ENCODE measurements at places on chromosomes 2 and 18.

DNA sequence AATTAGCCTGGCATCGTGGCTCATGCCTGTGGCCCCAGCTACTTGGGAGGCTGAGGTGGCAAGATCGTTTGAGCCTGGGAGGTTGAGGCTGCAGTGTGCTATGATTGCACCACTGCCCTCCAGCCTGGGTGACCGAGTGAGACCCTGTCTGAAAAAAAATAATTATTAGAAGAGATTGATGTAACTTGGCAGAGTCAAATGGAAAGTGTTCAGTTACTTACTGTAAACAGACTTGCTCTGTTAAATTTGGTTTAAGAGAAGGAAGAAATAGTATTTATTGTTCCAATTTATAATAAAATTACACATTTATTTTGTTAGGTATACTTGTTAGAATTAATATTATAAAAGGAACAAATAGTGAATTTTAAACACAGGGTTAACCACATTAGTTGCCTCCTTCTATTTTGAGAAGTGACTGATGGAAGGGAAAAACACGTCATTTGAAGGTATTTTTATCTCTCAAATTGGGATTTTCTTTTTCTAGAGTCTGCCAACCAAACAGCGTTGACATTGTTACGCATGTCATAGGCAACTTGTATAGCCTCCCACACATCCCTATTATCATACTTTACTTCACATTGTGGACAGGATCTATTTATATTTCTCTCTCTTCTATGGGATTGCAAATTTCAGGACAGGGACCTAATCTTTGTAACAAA, 118.8 kb upstream of the B3GNT2 start:
- no peak for DNase-seq

DNA sequence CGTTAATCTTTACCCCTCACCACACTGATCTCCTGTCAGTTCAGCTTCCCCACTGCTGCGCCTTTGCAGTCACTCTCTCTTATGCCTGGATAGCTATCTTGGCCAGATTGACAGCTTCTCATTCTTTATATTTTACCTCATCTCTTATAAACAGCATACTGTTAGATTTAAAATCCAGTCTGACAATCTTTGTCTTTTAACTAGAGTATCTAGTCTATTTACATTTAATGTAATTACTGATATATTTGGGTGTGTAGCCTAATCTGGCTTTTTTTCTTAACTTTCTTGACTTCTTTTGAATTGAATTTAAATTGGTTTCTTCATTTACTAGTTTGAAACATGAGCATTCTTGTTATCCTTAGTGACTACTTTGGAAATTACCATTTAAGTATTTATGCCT, 225.1 kb downstream of the PRKCE start:
- no peak for DNase-seq

DNA sequence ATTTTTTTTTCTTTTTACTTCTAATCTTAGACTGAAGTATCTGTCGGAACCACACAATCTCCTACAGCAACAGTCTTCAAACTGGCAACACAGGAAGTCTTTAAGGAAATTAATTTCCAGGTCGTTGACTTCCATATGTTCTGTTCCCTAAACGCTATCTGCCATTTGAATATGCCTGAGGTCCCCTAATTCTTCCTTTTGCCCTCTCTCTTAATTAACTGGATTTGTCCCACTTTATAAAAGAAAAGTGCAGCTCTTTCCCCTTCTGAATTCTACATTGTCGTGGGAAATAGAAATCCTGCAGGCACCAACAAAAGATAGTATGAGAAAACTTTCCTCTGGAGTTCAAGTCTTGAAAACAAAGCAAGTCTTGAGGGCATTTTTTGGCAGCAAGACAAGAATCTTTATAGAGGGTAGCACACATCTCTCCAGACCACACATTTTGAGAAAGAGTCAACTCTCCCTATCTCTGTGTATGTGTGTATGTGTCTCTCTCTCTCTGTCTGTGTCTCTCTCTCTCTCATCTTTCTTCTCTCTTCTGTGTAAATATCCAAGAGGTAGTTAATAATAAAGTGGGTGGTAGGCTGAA, 879.8 kb downstream of the SOCS6 start:
- no peak for DNase-seq

- no peak for DNase-seq
These were observed 767.8 kb upstream of the ZEB2 start for GRCh38 chr2:145287736-145288135.

DNA sequence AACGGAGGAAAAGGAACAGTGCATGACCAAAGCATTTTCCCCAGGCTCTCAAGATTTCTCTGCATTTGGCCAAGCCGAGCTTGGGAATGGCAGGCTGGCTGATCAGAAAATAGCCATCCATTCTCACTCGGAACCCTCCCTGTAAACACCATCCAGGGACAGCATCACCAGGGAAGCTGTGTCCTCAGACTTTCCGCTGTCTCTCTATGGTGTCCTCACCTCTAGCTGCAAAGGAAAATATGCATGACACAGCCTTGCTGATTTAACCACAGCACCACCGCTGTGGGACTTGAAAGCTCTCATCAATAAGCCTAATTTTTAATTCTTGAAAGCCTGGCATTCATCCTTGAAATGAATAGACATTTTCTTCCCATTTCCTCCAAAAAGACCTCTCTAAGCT, 311.7 kb downstream of the EIPR1 start:
- no peak for DNase-seq

DNA sequence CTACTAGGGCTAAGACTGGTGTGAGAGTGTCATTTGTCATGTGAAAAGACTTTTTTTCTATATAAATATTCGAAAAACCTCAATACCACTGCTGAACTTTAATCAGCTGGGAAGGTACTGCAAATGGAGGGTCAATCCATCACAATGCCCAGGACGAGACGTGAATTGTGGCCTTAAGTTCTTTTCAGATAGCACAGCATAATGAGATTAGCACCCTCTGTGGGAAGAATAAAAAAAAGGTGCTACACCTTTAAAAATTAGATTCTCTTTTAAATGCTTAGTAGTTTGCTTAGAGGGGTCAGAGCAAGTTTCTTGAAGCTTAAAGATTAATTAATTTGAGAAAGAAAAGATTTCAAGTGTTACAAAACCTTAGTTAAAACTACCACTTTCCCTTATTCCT, 5.6 kb downstream of the LRRTM1 start:
- no peak for DNase-seq

GRCh38 chr2:10452312-10452711, 4.2 kb upstream of the ODC1 start:
- no peak for DNase-seq

DNA sequence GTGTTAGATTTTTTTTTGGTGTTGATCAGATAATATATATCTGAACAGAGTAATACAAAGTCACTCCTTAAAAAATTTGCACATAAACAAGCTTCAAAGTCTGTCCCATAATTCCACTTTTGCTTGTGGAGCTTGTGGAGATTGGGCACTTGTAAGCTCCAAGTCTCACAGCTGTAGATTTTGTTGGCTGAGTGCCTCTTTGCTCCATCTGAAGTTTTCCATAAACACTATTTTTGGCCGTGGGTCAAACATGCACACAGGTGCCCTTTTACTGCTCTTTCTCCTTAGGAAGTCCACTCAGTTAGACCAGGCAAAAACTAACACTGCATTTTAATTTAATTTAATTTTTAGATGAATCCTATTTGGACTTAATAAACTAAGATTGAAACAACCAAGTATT, 3.6 kb upstream of the KCNJ13 start:
- no peak for DNase-seq

DNA sequence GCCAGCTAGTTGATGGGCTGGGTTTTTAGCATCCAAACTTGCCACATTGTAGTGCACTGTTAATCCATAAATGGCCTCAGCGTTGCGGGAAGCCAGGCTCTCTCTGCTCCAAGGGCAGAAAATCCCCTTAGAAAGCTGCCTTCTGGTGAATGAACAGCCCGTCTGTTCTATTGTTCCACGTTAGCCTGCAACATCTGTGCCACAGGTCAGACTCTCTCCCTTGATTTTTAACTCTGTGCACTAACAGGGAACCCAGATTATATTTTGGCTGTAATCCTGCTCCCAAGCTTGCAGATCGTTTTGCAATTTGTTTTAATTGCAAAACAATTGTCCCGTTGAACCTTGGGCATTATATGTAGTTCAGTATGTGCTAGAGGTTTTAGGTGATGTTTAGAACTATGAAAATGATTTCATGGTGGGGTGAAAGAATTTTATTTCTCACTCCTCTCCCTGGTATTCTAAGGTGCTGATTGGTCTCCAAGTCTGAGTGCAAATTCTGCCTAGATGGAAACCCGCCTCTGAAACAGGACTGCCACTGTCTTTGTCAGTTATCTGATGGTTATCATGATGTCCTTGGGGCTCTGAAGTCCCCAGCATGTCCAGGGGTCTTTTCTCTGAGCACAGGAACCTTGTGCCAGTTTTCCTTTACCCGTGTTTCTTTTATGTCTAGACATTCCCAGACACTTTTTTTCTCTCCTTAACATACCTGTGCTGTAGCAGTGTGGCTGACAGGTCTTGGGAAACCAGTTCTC, 106.6 kb downstream of the MAP4K4 start:
- no peak for DNase-seq

- DNase-seq: no peak
These were observed 288.5 kb upstream of the SLC39A10 start for GRCh38 chr2:195368249-195369217.

DNA sequence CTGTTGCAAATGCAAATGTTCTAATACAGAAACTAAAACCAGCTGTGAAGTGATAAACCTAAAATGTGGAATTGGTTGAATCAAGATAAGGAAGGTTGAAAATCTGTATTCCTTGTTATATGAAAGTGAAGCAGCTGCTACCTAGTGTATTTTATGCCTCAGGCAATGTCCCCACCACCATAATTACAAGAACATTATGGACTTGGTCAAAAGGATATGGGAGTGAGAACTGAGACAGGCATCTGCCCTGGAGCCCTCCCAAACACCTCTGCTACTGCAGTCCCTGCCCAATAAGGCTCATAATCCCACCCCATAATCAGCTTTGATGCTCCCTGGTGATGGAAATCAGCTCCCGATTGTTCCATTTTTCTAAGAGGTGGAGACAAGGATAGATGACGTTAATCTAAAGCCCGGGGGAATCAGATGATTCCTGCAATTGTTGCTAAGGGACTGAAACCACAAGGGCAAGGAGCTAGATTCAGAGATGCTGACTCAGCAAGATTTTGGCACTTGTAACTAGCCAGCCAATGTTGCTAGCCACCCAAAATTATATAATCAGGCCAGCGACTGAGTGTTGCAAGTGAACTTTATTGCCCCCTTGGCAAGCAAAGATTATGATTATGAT, 69.5 kb downstream of the EVA1A start:
- no peak for DNase-seq

DNA sequence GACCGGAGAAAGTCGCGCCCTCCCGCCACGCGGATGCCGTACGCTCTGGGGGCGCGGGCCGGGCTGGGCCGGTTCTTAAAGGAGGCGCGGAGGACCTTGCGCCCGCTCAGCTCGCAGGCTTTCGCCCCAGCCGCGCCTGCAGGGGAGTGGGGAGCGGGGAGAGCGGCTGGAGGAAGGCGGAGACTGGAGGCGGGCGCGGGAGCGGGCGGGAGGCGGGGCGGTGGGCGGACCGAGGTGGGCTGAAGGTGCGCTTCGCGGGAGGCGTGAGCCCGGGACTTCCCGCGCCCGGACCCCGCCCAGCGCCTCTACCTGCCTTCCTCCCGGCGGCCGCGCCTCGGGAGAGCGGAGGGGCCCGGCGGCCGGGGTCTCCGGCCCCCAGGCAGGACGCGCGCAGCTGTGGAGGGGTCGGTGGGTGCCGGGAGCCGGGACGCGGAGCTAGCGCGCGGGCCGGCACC, at the start of gene ADRA2B:
TSS of gene ADRA2B (minus strand) at position 148 of the 455 bp plus-strand sequence. CDS start 422 bp downstream, outside the sequence.
- DNase-seq: no peak

- DNase-seq: no peak
These were observed 203.0 kb downstream of the CAMKMT start for GRCh38 chr2:44564752-44565151.

Data from dorsolateral prefrontal cortex (tissue), 122 donors.